Naive thymus-derived CD8-positive, alpha-beta T cell (primary cell): ENCODE measurements at places on chromosomes 13 and 19.
A peak's percentile ranks its signal among the peaks of the same experiment; 100 is the strongest.

DNA sequence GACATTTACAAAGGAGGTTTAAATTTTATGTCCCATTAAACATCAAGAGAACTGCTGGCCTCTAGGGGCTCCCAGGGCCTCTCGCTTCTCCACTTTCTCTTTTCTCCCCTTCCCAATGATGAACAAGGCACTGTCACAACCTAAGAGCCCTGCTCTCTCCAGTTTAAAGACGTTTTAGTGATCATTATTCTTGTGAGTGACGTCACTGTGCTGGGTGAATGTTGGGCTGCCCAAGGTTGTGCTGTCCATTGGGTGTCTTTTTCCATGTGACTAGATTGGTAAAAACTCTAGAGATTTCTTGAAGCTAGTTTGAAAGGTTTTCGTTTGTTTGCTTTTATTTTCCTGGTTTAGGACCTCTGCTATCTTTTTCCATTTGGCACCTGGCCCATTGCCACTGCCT is 602.6 kb downstream of the PCDH9 start:
- no peak for DNase-seq

GRCh38 chr13:76925115-76925514 is 23.2 kb upstream of the ACOD1 start:
- DNase-seq, result no peak

DNA sequence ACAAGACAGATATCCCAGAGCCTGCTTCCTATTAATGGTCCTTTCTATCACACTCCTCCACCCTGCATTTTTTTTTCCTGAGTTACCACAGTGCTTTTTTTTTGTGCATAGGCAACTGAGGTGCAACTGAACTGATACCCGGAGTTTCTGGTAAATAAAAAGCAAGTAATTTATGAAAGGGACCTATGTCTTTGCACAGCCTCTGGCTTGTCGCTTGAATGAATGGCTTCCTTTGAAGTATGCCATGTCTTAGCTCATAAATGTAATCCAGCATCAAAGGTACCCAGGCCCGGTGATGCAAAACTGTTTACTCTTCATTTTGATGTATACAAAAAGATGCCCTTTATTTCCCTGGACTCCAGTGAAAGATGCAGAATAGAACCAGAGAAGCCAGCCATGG is 31.8 kb downstream of the GSX1 start:
- no peak for DNase-seq

DNA sequence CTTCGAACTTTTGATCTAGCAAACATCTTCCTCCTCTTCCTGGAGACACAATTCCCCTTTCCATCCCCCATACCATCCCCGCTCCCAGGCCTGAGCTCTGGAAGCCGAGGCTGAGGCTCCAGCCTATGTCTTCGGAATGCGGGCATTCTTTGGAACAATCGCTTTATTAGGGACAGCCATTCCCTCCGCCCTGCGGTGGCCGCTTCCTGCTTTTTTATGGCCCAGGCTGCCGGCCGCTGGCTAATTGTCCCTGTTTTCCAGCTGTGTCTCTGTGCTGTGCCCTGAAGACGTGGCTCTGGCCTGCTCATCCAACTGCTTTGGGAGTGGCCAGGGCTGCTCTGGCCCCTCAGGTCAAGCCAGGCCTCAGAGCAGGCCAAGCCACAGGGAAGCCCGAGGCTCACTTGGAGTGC is 2.1 kb upstream of the CDX2 start:
- no peak for DNase-seq

DNA sequence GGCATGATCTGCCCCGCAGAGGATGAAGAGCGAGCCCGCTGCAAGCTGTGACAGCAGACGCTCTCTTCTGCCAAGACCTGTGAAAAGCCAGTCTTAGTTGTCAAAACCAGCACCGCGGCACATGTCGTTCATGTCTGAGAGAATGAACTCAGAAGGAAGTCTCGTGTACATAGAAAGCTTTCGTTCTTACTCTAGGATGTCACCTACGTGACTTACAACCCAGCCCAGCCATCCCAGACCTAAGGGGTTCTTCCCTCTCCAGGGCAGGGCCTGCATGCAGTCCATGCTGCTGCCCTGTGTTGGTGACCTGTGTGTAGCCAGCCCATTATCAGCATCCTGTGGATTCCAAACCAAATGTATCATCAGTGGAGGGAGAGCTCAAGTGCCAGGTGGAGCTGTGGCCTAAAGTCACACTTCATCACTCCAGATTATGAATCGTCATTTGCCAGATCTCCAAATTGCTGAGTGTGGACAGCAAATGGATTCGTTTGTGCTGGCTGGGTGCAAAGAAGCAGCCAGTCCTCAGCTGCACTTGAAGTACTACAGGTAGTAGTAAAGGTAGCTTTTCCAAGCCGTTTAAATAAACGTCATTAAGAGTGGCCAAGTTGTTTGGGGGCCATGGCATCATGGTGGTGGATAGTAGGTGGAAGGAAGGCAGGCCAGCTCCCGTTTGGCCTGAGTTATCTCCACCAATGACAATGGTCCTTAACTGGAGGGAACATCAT is 73.9 kb upstream of the GPR183 start:
- DNase-seq, result no peak

DNA sequence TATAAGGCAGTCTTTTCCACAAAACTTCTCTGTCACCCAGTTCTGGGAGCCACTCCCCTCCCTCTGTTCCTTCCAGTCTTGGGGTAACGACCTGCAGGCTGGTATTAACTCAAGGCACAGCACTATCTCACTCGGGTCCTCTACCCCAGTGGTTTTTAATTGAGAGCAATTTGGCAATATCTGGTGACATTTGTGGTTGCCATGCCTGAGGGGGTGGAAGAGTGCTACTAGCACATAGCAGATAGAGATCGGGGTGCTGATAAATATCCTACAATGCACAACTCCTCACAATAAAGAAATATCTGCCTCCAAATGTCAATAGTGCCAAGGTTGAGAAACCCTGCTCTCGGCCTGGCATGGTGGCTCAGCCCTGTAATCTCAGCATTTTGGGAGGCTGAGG is 117.7 kb upstream of the ABCC4 start:
- no peak for DNase-seq

DNA sequence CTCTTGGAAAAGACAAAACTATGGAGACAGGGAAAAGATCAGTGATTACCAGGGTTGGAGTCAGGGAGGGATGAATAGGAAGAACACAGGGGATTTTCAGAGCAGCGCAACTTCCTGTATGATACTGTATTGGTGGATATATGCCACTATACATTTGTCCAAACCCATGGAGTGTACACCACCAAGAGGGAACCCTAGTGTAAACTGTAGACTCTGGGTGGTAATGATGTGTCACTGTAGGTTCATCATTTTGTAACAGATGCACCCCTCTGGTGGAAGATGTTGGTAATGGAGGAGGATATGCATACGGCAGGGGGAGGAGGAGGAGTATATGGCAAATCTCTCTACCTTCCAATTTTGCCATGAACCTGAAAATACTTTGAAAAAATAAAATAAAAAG is 68.1 kb downstream of the UFM1 start:
- DNase-seq, result peak; percentile 3

- DNase-seq, result no peak
Measured at GRCh38 chr19:47005873-47006272, 13.8 kb upstream of the NPAS1 start.

GRCh38 chr13:112828082-112828699 is 138.4 kb downstream of the ATP11A start:
- no peak for DNase-seq

GRCh38 chr13:48641404-48641803 is 12.3 kb upstream of the CYSLTR2 start:
- no peak for DNase-seq
